ENCODE measurements at places on chromosomes 16 and 17. TPM values are rescaled to one million over a fixed set of nuclear protein-coding genes. Genes with fewer than 3 reads are reported as not detected.

AOC2 gene
- 11.5 TPM for total RNA-seq

CCDC40 gene
- 0.53 TPM for total RNA-seq

ITPRIPL2 gene
- 9.3 TPM for total RNA-seq

GRCh38 chr17:27158382-27158781, 135.5 kb upstream of the WSB1 start:
- no peaks in the 10 kb centered on the region for H3K27me3 ChIP-seq
- no peaks in the 10 kb centered on the region for H3K36me3 ChIP-seq
- no peak overlapping the region for H3K4me3 ChIP-seq
- H3K4me1 ChIP-seq: no peaks in the 10 kb centered on the region
- DNase-seq: no peak
- no peak overlapping the region for H3K27ac ChIP-seq

GRCh38 chr16:7653746-7654461, 321.3 kb downstream of the RBFOX1 start:
- no peak overlapping the region for H3K27ac ChIP-seq
- no peaks in the 10 kb centered on the region for H3K4me1 ChIP-seq
- H3K36me3 ChIP-seq: no peaks in the 10 kb centered on the region
- H3K4me3 ChIP-seq: no peak overlapping the region

Data from activated T-cell treated with anti-CD3 and anti-CD28 coated beads, Interleukin-2, amount 50 U/mL, for 72 hours (primary cell).